ENCODE measurements at places on chromosomes 12 and 14. TPM values are rescaled to one million over a fixed set of nuclear protein-coding genes. Genes with fewer than 3 reads are reported as not detected.
A peak's percentile ranks its signal among the peaks of the same experiment; 100 is the strongest.

DNA sequence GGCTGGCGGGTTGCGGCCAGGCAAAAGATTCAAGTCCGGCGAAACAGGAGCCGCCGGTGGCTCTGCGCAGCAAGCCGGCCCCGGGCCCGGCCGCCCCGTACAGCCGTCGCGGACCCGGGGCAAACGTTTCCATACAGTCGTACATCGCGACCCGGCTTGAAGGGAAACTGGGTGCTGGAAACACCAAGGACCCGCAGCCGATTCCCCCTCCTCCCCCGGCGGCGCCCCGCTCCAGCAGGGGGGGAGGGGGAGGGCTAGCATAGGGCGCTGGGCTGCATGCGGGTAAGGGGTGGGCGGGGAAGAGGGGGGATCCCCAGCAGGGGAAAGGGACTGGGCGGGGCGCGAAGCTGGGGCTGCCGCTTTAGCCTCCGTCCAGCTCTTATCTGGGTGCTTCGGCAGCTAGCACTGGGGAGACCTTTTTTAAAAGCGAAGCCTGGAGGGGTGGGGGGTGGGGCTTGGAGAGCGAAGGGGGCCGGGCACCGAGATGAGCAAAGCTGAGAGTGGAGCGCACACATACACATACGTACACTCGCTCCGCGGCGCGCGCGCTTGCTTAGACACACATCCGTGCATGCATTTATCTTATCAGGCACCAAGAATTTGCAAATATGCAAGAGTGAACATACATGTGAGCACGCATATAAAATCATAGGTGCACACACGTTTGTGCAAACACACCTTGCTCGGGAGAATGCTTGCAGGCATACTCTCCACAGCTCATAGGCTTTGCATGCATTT, 11.9 kb downstream of the RARG start:
- peaks cover 96% of the 10 kb centered on the region for H3K4me1 ChIP-seq
- H3K4me3 ChIP-seq = peak overlapping the region; percentile 61
- DNase-seq = no peak
- peak overlapping the region; percentile 99 for H3K27ac ChIP-seq

DNA sequence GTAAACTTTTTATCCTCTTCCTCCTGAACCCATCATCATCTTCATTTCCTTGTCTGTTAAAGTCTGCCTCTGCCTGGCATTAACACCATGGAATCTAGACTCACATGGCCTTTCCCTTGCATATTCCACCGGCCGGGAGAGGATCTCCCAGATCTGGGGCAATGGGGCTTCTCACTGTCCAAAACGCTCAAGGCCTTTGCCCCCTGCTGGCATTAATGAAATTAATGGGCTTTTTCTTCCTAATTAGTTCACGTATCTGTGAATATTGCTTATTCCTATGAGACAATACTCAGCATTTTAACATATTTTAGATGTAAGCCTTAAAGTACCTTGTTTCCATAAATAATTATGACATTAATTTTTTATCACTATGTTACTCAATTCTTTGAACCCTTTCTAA, 42.9 kb upstream of the CAPRIN2 start:
- no peak overlapping the region for H3K27ac ChIP-seq
- H3K27me3 ChIP-seq = peaks cover 20% of the 10 kb centered on the region
- peaks cover 21% of the 10 kb centered on the region for H3K4me1 ChIP-seq
- no peaks in the 10 kb centered on the region for H3K36me3 ChIP-seq

DNA sequence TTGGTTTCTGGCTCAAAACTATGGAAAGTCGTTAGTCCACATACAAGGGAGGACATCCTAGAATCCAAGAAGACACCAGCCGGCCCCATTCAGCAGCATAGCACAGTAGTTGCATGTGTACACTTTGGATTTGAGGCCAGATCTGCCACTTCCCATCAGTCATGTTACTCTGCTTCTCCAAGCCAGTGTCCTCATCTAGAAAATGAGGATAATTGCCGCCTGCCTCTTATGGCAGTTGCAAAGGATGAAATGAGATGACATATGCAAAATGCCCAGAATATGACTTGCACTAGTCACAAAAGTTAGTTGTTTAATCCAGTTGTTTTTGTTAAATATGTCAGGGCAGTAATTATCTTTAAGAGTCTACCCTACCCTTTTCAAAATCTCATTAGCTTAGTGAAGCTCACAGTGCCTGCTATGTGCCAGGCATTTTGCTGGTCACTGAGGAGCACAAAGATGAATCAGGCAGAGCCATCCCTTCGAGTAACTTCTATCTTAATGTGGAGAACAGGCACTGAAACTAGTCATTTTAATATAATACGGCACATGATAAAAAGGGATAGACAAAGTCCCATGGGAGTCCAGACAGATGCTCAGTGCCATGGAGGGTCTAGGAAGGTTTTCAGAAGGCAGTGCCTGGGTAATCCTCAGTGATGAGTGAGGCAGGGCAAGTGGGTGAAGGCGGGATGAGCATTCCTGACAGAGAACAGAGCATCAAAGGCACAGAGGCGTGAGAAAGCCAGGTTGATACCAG, 6.6 kb upstream of the KRT76 start:
- H3K27me3 ChIP-seq = peaks cover 4% of the 10 kb centered on the region
- no peaks in the 10 kb centered on the region for H3K36me3 ChIP-seq
- H3K4me1 ChIP-seq = no peaks in the 10 kb centered on the region
- H3K4me3 ChIP-seq = no peak overlapping the region
- H3K27ac ChIP-seq = no peak overlapping the region

DNA sequence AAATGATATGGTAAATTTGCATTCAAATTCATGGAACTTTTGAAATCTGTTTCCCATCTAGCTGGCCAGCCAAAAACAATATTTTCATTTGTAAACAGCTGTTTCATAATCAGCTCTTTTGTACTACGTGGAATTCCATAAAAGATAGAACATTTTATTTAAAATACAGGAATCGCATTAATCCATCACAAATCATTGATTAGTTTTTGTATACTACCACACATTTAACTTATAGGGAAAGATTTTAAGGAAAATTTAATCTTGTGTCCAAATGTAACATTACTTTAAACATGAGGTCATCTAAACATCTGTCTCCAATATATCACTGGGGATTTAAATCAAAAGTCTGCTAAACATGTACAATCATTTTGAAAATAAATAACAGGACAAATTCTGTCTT, 33.5 kb downstream of the SLC25A21 start:
- DNase-seq = no peak
- H3K4me3 ChIP-seq = no peak overlapping the region
- H3K4me1 ChIP-seq = no peaks in the 10 kb centered on the region
- H3K36me3 ChIP-seq = no peaks in the 10 kb centered on the region
- no peak overlapping the region for H3K27ac ChIP-seq

- no peak overlapping the region for H3K4me3 ChIP-seq
- no peaks in the 10 kb centered on the region for H3K4me1 ChIP-seq
- H3K27ac ChIP-seq = no peak overlapping the region
- H3K27me3 ChIP-seq = no peaks in the 10 kb centered on the region
- no peak for DNase-seq
Observed at GRCh38 chr12:68031881-68032739, 42.9 kb downstream of the IFNG-AS1 start.

DNA sequence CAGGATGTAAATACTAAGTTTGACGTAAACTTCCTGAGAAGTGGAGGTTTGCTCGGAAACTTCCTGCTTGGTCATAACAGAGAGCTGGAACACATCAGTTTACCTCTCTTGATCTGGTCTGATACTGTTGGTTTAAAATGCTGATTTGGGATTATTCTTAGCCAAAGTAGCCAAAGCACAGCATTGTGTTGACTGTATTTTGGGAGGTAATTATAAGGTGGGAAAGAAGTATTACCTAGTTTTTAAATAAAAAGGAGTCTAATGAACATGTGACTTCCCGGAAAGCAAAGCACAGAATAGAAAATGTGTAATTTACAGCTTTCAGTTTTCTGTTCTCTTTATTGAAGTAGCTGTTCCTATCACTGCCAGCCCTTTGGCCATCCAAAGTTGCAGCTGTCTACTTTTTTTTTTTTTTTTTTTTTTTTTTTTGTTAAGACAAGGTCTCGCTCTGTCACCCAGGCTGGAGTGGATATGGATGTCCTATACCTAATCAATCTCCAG, 52.2 kb upstream of the SRP54 start:
- peak overlapping the region; percentile 14 for H3K27ac ChIP-seq
- H3K4me1 ChIP-seq = peaks cover 10% of the 10 kb centered on the region
- DNase-seq = no peak
- no peaks in the 10 kb centered on the region for H3K27me3 ChIP-seq
- H3K36me3 ChIP-seq = no peaks in the 10 kb centered on the region

DNA sequence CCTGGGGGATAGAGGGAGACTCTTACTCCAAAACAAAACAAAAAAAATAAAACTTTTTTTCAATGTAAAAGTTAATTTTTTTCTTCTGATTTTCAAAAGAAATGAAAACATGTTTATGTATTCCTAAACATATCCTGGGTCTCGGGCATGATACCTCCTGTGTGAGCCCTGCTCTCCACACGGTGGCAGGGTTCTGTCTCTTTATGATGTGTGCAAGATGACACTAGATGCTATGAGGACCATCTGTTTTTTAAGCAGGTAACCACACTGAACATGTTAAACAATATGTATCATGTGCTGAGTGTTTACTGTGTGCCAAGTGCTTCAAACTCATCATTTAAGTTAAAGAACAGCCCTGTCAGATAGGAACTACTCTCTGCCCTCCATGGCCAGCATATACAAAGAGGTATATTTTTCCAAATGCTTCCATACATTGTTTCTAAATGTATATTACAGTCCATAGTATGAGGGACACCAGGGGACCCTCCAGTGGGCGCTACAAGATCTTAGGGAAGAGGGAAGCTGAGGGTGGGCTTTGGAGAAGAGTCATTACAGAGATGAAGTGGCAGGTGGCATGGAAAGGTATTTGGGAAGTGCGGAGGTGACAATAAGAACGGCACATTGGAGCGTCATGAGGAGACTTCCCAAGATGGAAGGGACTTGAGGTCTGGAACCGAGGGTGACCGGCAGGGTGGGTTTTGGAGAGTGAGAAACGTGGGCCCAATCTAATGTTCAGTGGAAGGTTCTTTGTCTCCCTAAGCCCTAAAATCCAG, 28.5 kb downstream of the FOS start:
- H3K27me3 ChIP-seq = no peaks in the 10 kb centered on the region
- H3K36me3 ChIP-seq = no peaks in the 10 kb centered on the region
- H3K27ac ChIP-seq = no peak overlapping the region
- no peak overlapping the region for H3K4me3 ChIP-seq
- H3K4me1 ChIP-seq = peaks cover 29% of the 10 kb centered on the region
- DNase-seq = no peak

DNA sequence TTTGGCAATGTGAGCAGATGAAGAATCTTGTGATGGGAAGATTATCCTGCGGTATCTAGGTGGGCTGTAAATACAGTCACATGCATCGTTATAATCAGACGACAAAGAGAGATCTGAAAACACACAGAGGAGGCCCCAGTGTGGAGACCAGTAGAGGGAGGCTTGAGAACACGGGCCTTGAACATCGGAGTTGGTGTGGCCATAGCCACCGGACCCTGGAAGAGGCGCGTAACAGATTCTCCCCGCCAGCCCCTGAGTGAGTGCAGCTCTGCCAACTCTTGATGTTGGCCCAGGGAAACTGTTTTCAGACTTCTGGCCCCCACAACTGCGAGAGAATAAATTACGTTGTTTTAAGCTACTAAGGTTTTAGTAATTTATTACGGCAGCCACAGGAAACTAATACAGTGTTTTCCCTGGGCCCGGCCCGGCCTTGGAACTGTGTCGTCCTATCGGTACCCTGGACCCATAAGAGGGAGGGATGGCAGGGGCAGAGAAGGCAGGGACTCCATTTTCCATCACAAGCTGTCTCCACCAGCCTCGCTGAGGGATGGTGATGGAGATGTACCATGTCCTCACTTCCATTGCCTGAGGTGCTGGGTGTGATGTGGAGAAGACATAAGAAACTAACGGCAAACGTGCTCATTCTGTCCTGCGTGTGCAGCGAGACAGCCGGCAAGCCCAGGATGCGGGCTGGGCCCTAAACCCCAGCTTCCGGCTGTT, 91.6 kb downstream of the NTF3 start:
- peaks cover 16% of the 10 kb centered on the region for H3K27me3 ChIP-seq
- DNase-seq = no peak

GRCh38 chr14:102424520-102424919, 61.8 kb downstream of the TECPR2 start:
- DNase-seq = no peak
- no peak overlapping the region for H3K27ac ChIP-seq

DNA sequence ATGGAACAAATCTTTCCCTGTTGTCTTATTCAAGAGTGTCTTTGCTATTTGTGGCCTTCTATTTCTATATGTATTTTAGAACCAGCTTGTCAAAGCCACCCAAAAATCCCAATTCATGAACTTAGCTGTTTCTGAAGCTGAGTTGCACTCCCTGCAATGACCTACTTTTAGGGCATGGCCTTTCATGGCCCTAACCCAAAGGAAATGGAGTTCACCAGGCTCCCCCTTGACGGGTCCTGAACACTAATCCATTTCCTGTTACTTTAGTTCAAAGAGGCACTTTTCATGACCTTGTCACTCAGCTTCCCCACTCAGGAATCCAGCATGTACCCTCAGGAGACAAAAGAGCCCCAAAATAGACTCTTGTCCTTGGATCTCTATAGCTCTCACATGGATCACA, 7.6 kb downstream of the TMED8 start:
- no peaks in the 10 kb centered on the region for H3K36me3 ChIP-seq
- DNase-seq = no peak
- H3K4me1 ChIP-seq = no peaks in the 10 kb centered on the region
- no peak overlapping the region for H3K4me3 ChIP-seq
- H3K27me3 ChIP-seq = no peaks in the 10 kb centered on the region

GRCh38 chr12:13044002-13044905, at the start of gene FAM234B:
Gene FAM234B (plus strand): TSS chr12:13044381. CDS start chr12:13044404, 23 bp downstream.
- DNase-seq = peak; percentile 86
- no peaks in the 10 kb centered on the region for H3K36me3 ChIP-seq
- peak within 1 kb of the TSS; percentile 99 for H3K4me3 ChIP-seq
- peak within 1 kb of the TSS; percentile 79 for H3K27ac ChIP-seq

- H3K27ac ChIP-seq = no peak overlapping the region
- H3K27me3 ChIP-seq = no peaks in the 10 kb centered on the region
- no peak for DNase-seq
- H3K4me1 ChIP-seq = no peaks in the 10 kb centered on the region
- no peak overlapping the region for H3K4me3 ChIP-seq
- H3K36me3 ChIP-seq = no peaks in the 10 kb centered on the region
Observed at GRCh38 chr12:87381742-87382141, 647.5 kb downstream of the C12orf50 start.

The KRT83 gene
- 10.3 TPM for total RNA-seq

All from suprapubic skin (tissue), 4 donors.